ENCODE measurements at places on chromosomes 13 and 19.

- no peak for DNase-seq
These were observed 14.3 kb upstream of the PLPP2 start for GRCh38 chr19:305240-306150.

DNA sequence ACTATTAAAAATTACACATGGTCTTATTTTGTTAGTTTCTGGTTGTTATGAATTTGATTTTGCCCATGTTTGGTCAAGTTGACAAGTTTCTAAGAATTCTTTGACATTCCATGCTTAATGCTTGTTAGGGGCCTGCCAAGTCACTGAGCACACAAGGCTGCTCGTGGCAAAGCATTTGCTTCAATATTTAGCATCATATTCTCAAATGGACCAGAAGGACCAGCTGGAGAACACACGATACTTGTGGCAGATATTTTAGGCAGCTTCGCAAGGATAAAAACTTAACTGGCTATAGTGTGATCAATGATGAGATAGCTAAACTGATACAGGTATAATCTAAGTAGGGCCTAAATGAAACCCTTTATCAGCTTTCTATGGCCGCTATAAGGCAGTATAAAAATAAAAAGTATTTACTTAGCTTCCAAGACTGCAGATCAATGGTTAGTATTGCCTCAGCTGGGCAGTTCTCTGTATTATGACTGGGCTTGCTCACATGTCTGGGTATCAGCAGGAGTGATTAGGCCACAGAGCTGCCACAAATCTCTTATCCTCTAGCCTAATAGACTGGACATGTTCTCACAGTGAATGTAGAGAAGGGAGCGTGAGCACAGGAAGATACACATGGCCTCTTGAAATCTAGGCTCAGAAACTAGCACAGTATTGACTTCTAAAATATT lies 155.9 kb upstream of the SPRY2 start:
- no peak for DNase-seq

DNA sequence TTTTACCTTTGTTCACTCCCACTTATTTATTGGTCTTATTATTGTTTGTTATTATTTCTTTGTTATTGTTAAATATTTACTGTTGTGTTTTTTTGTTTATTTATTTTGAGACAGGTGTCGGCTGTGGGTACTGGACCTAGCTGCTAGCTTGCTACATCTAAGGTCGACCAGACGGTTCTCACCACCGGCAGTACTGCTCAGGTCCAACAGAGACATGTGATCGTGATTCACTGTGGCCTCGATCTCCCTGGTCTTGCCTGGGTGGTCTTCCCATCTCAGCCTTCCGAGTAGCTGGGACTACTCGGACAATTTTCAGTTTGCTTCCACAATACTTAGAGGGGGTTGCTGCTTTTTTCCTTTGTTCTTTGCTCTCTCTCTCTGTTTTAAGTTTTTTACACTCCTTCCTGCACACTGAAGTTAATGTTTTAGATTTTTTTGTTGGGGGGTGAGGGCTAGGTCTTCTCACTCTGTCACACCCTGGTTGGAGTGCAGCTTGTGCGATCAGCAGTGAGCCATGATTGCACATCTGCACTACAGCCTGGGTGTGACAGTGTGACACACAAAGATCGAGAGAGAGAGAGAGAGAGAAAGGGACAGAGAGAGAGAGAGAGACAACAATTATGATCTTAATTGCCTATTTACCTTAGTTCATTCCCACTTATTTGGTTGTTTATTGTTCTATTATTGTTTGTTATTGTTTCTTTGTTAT lies 1432.4 kb downstream of the UQCRFS1 start:
- DNase-seq = no peak

GRCh38 chr19:1864480-1865171 lies 1.2 kb upstream of the KLF16 start:
- peak; percentile 61 for DNase-seq

GRCh38 chr19:30078381-30078910 lies 136.4 kb downstream of the URI1 start:
- DNase-seq = no peak

- no peak for DNase-seq
These were observed 67.6 kb downstream of the UBL3 start for GRCh38 chr13:29782798-29783197.

Data from CD4-positive, alpha-beta T cell treated with Interleukin-15 for 4 hours (primary cell).